ENCODE measurements at places on chromosomes 4 and X.
A peak's percentile ranks its signal among the peaks of the same experiment; 100 is the strongest.

GRCh38 chr4:79425586-79425985 lies 17.6 kb upstream of the GK2 start:
- no peak for DNase-seq

DNA sequence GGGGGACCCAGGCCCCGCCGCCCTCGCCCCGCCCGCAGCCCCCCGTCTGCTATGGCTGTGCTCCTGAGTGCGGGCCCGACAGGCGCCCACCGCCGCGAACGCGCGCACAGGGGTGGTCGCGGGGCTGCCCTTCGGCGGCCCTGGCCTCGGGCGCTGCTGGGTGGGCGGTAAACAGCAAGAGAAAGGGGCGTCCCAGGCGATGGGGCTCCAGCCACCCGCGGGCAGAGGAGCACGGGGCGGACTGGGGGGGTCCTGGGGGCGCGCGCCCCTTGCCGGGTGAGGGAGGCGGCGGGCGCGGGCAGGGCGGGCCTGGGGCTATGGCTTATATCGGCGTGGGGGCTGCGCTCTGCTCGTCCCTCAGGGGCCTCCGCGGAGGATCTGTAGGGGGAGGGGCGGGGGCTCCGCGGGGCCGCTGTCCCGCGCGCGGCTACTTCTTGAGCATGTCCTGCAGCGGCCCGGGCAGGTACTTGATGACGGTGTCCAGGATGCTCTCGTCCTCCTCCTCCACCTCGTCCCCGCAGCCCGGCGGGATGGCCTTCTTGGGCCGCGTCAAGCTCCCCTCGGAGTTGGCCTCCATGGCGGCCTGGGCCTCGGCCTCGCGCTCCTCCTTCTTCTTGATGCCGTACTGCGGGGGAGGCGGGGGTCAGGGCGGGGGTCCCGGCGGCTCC lies 39.7 kb downstream of the CPLX1 start:
- no peak for DNase-seq

DNA sequence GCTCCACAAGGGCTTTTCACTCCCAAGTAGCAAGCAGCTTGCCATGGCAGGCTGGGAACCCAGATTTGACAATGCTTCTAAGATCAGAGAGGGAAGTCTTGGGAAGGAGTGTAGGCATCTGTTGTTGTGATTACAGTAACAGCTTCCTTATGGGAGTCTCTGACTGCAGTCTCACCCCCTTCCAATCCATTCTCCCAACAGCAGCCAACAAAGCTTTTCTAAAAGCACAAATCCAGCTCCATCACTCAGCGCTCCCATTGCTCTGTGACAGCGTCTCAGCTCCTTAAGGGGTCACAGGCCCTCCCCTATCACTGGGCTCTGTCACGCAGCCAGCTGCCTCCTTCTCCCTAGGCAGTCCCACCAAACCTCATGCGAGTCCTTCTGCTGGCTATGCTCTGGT lies 7.1 kb downstream of the IGFBP7 start:
- no peak for DNase-seq

DNA sequence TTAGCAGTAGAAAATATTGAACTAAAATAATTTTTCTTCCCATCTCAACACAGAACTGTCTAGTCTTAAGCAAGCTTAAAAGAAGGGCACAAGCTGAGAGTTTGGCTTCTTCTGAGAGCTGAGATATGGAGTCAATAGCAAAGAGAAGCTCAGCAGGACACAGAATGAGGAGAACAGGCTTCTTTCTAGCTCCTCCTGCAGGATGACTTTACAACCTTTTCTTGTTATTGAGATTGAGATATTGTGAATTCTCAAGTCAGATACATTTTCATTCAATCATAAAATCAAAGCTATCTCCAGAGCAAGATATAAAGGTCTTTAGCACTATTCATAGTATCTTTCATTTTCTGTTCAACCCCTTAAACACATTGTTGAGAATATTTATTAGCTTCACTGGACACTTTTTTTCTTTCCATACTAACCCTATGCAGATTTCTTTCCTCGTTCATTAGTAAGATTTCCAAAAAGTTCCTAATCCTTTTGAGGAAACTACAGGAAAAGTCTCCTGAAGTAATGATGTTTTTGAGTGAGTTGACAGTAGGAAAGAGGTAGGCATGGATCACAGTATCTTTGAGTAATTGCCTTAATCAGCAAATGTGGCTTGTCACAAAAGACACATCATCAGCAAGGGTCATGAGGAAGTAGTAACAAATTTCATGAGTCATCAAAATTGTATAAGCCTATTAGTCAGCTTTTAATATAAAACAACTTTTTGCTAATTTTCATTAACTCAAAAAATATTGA lies 17.8 kb upstream of the CXCL3 start:
- peak; percentile 72 for DNase-seq

- no peak for DNase-seq
Observed at GRCh38 chrX:68835104-68835442, 6.3 kb downstream of the EFNB1 start.

DNA sequence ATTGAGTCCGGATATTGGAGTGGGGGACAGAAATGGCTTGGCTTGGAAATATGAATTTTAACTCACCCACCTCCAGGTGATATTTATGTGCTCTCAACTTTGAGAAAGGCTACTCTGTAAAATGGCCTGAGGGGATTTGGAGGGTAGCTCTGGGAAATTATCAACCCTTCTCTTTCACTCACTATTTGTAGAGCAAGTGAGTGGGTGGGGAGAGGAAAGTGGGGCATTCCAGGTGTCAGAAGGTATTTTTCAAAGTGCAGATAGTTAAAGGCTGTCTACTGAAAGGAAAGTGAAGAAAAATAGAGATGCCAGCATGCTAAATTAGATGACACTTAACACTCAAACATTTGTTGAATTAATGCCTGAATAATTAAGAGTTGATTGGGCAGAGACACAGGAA lies 44.1 kb downstream of the TMEM164 start:
- DNase-seq, result no peak

GRCh38 chr4:62126064-62126732 lies 926.1 kb downstream of the ADGRL3 start:
- no peak for DNase-seq

GRCh38 chr4:88169298-88169697 lies 10.9 kb upstream of the ABCG2 start:
- DNase-seq, result no peak

DNA sequence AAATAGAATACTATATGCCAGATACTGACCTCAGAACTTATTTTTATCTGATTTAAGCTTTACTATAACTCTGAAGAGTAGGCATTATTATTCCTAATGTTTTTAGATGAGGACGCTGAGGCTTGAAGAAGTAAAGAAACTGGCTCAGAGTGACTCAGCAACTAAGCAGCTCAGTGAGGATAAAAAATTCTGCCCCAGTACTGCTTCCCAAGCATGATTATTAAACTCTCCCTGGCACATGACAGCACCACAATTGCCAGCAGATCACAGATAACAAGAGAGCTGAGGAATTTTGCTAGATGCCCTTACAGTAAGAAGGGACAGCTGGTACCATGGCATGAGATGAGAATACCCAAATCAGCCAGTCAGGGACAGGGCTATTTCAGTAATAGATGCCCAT lies 219.4 kb downstream of the NKX6-1 start:
- DNase-seq, result no peak

DNA sequence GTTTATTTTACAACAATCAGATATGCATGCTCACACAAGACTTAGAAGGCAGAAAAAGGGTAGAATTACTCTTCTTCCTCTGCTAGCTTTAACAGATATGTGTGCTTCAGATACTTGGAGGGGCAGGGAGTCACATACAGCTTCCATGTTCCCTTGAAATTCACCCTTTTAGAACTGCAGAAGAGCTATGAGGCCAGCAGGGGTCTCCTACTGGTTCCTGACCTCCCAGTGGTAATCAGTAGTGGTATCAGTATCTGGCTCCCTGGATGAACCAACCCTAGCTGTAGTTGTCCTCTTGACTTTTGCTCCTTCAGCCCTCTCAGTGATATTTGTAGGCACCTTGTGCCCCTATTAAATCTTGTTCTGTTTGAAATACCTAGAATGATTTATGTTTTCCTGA lies 81.5 kb downstream of the RCHY1 start:
- DNase-seq, result no peak

GRCh38 chr4:153143527-153144348 lies 60.5 kb upstream of the TRIM2 start:
- DNase-seq, result no peak

GRCh38 chrX:110327336-110327735 lies 9.5 kb upstream of the AMMECR1 start:
- peak; percentile 64 for DNase-seq

DNA sequence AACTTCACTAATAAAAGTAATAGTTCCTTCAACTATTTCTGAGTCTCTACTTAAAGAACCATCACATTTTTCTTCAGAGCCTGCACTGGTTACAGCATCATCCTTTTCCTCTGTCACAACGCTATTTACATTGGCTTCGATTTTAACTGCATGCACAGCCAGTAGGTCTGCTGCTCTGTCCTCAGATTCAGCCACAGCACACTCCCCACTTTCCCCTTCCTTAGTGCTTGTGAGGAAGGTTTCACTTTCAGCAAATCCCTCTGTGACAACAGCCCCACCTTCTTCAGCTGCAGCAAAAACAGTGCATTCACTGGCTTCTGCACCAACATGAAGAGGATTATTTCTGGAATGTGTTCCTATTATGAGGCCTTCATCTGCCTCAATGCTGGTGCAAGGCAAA lies 25.7 kb downstream of the BOD1L1 start:
- DNase-seq, result no peak

- DNase-seq, result no peak
Observed at GRCh38 chr4:124790471-124790870, 77.9 kb upstream of the ANKRD50 start.

DNA sequence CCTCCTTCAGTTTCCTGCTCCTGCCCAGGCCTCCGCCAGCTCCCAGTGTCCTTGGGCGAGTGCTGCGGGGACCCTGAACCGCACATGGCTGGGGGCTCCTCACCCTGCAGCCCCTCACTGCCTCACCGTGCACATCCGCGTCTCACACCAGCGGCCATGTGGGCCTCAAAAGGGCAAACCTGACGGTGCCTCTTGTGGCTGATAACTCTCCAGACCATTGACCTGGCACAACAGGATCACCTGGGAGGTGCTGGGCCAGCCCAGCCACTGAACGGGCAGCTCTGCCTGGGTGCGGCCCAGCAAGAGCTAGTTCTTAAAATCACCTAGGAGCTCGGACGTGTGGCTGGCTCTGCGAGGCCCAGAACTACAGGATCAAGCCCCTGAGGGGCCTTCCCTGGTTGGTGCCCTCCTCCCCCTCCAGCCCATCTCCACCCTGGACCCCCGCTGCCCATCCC lies 4.1 kb upstream of the S100P start:
- DNase-seq, result no peak

- peak; percentile 28 for DNase-seq
Observed at GRCh38 chrX:78375894-78376293, 48.5 kb upstream of the CYSLTR1 start.

GRCh38 chrX:120452131-120452530 lies 17.0 kb downstream of the LAMP2 start:
- DNase-seq, result peak; percentile 43

GRCh38 chrX:68651110-68651509 lies 3.6 kb downstream of the STARD8 start:
- no peak for DNase-seq

- no peak for DNase-seq
Observed at GRCh38 chr4:142331646-142332045, 514.5 kb downstream of the INPP4B start.
